ENCODE measurements at places on chromosomes 1 and 21. TPM values are rescaled to one million over a fixed set of nuclear protein-coding genes. Genes with fewer than 3 reads are reported as not detected.

DNA sequence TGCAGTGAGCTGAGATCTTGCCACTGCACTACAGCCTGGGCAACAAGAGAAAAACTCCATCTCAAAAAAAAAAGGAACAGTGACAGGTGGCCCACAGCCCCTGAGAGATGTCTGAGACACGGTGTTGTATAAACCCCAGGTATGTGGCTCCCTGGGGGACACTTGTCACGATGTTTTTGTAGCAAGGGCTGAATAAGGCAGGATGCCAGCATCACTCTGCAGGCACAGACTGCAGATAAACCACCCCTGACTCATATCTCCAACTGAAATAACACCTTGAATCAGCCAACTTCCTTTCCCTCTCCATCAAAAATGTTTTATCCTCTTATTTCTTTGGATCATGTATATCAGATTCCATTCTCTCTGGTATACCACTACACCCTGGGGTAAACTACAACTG lies 52.5 kb downstream of the NMNAT2 start:
- DNase-seq = no peak

OR2T35 gene
- not detected for total RNA-seq

KDM1A gene
- total RNA-seq = 23.4 TPM

DNA sequence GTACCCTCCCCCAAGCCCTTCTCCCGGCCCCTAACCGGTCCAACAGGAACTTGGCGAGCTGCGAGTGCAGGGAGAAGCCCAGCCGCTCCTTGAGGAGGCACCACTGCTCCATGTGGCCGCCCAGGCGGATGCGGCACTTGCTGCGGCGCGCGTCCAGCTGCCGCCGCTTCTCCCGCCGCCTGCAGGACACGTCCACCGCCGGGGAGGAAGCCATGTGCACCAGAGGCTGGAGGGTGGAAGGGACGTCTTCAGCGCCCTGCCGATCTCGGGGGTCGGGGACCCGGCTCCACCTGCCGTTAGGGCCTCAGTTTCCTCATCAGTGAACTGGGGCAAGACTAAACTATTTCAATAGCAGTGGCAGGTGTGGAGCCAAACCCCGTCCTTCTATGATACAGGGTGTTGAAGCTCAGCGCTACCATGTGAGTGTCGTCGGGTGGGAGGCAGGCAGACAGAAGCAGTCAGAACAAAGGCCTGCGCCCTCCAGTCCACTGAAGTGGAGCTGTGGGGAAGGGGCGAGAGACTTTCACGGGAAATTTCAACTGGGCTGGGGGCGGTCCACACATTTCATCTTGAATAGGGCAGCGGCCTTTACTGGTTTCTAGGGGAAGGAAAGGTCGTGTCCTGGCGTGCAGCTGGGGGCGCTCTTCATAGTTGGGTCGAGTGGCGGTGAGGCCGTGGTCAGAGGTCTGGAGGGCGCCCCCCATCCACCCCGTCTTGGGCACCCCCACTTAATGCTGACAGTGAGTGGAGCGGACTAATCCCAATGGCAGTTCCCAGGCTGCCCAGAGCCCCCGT lies 592 bp downstream of the ZNF692 start:
- DNase-seq = no peak

CSF3R gene
- total RNA-seq = 43.7 TPM

- DNase-seq = no peak
Observed at GRCh38 chr1:155454096-155454495, 108.5 kb downstream of the ASH1L start.

DNA sequence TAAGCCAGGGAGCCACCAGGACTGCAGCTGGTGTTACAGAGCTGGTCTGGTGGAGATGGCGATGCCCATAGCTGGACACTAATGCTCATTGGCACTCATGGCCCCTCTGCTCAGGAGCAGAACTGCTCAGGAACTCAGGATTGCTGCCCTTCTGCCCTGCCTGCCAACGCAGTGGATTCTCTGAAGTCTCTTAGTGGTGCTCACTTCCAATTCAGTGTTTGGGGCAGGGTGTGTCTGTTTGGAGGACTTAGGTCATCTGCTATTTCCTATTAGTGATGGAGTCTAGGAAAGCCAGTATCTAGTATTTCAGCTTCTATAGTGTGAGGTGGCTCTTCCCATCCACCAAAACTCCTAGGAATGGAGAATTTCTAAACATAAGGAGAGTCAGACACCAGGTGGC lies 29.1 kb downstream of the S100A10 start:
- DNase-seq = no peak

- DNase-seq = no peak
Observed at GRCh38 chr1:117674521-117675400, 68.9 kb downstream of the TENT5C start.

DNA sequence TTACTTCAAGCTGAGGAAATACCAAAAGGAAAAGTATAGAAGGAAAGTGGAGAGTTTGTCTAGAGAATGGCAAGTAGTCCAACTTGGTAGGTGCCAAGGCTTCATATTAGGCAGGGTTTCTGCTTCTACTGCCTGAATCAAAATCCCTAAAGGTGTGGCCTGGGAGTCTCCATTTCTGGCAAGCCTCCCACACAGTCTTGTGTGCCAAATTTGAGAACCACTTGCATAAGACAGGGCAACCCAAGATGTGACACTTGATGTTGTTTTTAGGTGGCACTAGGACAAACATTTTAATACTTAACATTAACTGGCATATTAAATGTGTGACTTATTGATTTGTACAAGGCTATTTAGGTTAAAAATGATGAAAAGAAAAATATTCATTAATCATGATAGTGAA lies 60.1 kb downstream of the ATG4C start:
- DNase-seq = no peak

DNA sequence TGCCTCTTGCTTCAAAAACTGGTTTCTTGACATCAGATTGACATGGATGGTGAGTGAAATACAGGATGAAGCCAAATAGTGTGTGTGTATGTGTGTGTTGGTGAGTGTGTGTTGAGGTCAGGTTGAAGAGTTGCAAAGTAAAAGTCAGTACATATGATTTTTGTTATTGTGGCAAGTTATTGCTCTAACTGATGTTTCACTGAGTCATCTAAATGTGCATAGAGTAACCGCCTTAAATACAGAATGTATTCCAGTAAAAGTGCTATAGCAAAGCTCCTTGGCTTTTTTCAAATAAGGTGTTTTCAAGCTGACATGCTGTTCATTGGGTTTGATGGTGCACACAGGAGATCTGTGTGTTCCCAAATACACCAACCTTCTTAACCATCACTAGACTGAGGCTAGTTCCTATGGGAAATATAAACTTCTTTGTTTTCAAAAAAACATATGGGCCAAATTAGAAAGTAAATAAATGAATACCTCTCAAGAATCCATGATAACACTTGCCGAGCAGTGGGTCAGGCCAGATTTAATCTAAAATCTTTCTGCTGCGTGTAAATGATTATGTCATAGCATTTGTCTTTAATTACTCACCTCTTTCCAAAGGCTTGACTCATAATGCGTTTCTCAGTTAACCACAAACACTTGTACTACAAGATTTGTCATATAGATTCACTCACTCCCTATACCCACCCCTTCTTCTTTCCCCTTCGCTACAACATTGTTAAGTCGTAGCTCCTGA lies 151.1 kb downstream of the LYPLAL1 start:
- no peak for DNase-seq

DNA sequence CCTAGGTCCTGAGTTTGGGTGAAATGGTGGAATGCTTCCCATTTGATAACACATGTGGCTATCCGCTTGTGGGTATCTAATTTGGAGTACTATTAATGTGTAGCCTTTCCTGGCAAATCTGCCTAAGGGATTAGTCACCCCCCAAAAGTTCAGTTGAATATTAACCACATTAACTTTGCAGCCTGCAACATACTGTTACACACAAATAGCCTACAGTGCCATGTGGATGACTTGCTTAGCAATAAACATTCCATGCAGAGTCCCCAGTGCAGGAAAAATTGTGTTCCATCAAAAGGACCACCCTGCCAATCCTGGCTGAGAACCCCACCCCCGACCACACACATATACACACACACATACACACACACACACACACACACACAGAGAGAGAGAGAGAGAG lies 303.3 kb upstream of the ESRRG start:
- DNase-seq = no peak

ZNF593OS gene
- not detected for total RNA-seq

GRCh38 chr1:41023279-41023990 lies 1.9 kb upstream of the SLFNL1 start:
- DNase-seq = no peak

DNA sequence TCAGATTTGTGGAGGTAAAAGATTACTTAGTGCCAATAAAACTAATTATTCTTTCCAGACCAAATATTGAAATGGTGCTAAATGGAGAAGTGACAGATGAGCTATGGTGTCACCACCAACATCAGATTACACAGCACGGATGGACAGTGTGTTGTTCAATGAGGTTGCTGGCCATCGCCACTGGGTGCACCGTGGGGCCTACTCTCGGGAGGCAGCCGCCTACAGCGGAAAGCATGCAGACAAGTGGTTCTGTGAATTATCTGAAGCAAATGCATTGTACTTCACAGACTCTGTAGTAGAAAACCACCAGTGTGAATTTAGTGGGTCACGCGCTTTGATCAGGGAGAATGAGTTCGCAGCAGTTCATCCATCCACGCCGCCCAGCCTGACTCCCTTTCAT lies 42.3 kb downstream of the GNG4 start:
- no peak for DNase-seq

ITGB2 gene
- 166 TPM for total RNA-seq

- DNase-seq = no peak
Observed at GRCh38 chr1:109112056-109112651, 1.8 kb upstream of the ELAPOR1 start.

HAO2 gene
- not detected for total RNA-seq

Measured in thoracic aorta (tissue), 2 donors.